ENCODE measurements at places on chromosomes 12 and 14.

DNA sequence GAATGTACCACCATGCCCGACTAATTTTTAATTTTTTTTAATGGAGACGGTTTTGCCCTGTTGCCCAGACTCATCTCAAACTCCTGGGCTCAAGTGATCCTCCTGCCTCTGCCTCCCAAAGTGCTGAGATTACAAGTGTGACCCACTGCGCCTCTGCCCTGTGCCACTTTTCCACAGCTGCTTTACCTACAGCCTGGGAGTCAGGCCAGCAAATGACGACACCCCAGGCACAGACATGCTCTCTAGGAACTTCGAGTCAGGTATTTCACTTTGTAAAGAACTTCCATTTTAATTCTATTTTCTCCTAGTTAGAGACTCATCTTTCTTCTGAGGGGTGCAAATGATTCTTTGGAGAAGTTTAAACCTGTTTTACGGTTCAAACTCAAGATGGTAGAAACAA, 89.0 kb downstream of the ETV6 start:
- DNase-seq: no peak

DNA sequence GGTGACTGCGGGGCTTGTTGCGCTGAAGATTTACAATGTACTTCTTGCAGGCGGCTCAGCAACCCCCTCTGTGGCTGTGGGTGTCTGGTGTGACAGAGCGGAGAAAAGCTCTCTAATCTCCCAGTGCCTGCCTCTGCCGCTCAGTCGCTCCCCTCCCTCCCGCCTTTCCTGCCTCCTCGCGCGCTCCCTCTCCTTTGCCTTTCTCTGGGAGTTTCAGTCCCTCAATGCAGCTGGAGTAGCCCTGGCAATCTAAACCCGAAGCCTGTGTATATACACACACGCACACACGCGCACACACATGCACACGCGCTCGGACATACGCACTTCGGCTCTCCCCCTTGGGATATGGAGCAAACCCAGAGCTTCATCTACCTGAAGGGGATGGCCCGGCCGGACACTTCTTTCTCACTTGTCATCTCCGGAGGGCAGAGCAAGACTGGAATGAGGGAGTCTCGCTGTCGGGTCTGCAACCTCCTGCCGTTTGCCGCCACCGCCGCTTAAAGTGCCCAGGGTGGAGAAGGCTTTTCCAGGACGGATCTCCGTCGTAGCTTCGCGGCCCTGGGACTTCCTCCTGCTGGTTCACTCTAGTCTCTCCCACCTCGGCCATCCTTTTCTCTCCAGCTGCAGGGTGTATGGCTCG, 599 bp upstream of the TRHDE start:
- DNase-seq: peak; percentile 7

- no peak for DNase-seq
Measured at GRCh38 chr14:89182326-89182725, 234.7 kb downstream of the FOXN3 start.

- peak; percentile 34 for DNase-seq
Measured at GRCh38 chr14:72801836-72802587, 91.9 kb downstream of the DPF3 start.

DNA sequence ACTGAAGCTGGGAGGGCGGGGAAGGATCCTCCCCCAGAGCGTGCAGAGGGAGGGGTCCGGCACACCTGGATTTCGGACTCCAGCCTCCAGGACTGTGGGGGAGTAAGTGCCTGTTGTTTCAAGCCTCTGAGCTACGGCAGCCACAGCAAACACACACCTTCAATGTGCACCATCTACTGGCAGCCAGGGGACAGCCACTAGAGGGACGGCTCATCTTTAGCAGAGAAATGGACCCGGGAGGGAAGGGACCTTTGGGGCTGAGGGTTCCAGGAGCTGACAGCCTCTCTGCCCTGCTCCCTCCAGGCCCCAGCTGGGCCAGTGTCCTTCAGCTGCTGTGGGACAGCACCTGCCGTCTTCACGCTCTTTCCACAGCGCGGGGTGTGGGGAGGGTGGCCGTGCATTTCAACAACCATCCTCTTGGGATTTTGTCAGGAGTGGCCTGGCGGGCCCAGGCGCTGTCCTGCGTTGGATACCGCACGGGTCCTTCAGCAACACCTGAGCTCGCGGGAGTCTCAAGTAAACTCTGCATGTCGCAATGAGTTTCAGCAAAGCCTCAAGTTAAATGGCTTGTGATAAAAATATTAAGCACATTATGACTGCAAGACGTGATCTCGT, 209.2 kb upstream of the C14orf180 start:
- DNase-seq: peak; percentile 23

DNA sequence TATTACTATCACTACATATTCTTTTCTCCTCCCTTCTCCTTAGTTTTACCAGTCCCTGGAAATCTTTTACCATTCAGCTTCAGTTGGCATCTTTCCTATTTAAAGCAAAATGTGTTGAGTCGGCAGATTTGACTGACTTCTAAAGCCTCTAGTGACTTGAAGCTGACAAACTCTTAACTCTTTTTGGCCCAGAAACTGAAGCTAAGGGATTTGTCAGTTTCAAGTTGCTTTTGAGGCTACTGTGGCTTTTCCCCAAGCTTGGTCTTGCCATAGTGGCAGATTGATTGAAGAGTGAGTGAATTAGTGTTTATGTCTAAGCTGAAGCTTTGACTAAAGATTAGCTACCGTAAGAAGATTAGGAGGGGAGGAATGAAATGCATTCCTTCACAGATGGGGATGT, 104.0 kb downstream of the ETNK1 start:
- DNase-seq: no peak

- DNase-seq: no peak
Measured at GRCh38 chr12:124185971-124186686, 108.8 kb upstream of the RFLNA start.

GRCh38 chr14:85037411-85037810, 492.5 kb upstream of the FLRT2 start:
- no peak for DNase-seq

Data from RWPE1 (cell line).